ENCODE measurements at places on chromosomes 4 and X.

- no peak for DNase-seq
Observed at GRCh38 chr4:65600656-65601055, 69.6 kb downstream of the EPHA5 start.

GRCh38 chr4:87025614-87026041 is 90.8 kb downstream of the AFF1 start:
- peak; percentile 88 for DNase-seq

GRCh38 chr4:141455651-141456050 is 180.7 kb upstream of the IL15 start:
- DNase-seq, result no peak

DNA sequence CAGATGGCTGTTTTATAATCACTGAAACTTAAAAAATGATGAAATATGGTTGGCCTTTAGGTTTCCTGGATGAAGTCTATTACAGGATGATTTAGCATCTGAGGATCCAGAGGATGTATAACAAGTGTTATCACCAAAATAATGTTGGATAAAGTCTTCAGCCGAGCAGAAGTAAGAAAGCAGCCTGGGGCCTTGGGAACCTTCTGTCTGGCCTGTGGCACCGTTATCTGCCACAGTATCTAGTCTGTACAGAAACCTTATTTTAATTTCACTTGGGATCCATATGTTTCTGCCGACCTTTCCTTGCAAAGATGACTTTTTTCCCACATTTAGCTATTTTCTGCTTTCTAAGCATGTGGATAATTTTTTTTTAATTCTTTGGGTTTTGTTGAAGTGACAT is 20.5 kb upstream of the ANTXR2 start:
- DNase-seq, result no peak

DNA sequence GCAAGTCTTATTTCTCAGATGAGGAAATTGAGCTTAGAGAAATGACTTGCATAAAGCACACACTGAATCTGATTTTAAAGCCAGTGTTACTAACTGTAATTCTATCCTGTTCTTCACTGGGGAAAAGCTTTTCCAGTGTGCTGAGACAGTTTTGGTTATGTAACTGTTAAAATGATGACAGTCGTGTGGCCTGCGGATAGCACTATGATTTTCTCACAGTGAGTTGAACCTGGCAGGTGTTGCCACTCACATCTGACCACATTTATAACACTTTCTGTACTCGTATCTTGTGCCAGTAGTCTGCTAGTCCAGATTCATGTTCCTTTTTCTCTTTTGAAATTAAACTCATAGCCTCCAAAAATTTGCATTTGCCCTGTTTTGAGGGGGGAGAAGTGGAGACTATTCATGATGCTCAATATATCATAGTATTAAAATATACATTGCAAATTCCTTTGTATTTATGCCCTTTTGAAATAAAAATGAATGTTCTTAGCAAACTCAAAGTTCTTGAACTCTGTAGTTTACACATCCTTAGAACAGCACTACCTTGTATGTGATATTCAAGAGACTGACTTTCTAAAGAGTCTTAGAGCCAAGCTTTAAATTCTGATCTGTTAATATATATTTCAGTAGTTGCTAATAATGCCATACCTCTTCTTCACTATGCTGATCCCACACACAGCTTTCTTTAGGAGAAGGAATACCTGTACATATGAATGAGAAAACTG is 132.3 kb downstream of the PDLIM5 start:
- DNase-seq, result no peak

DNA sequence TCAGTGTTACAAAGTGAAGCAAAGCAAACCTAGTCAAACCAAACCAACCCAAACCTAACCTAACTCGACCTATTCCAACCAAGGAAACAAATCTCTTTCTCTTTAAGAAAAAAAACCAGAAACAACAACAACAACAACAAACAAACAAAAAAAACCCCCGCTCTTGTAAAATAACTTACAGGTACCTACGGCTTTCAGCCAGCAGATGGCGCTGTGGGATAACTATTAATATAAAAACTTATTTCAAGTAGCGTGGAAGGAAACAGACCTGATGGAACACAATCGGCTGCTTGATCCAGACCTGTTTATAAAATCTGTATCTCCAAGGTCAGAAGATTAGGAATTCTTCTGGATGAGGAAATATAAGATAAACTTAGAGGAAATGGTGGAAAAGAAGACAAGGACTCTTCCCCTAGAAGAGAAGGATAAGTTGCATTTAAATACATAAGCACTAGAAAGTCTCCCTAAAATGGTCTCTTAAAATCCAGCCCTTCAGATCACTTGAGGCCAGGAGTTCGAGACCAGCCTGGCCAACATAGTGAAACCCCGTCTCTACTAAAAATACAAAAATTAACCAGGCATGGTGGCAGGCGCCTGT is 34.4 kb upstream of the CDKL5 start:
- DNase-seq, result peak; percentile 72

DNA sequence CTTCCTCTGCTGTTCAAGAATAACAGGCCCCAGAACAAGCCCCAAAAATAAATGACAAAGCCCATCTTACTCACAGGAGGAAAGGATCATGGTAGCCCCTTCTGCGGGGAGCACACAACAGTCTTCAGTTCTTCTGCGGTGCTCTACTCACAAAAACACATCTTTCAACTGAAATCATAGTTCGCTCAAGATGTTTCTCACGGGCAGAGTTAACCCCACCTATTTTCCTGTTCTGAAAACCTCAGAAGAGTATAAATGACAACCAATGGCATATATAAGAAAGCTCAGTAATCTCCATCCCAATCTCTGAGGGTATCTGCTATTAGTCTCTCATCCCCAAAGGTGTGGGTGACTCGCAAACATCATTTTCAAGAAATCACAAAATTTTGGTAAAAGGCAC is at the start of gene TXK:
TSS of gene TXK (minus strand) at position 170 of the 400 bp plus-strand sequence. CDS start at position 90, 80 bp downstream.
- DNase-seq, result no peak

- DNase-seq, result no peak
Observed at GRCh38 chr4:55216863-55217635, 91.7 kb upstream of the KDR start.

DNA sequence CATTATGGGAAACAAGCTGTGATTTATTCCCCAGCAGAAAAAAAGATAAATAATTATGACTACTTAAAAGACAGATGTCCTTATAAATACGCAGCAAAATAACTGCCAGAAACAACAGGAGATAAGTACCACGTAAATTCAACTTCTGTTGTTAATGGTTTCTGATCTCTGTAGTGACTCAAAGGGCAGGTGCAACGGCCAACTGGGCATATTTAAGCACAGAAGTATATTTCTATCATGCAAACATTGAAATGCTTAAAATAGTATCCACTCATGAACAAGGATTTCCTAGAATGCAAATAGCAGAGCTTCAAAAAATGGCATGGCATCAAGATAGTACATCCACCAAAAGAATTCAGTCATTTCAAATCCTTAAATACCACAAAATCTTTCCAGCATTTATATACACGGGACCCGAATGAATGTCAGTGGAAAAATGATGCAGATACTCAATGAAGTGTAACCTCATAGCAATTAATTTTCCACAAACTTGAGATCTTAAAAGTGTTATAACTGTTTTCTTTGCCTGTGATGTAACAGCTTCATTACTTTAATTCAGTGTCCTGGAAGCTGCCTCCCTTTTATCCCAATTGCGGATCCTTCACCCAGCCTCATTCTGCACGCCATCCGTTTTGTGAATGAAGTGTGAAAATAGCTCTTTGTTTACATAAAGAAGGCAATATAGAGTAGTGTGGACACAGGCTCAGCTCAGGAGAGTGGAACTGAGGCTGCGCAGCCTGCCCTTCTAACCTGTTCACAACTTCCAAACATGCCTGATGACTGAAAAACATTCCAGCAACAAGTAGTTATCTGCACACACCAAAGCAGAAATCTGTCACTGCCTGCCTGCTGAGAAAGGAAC is 10.2 kb downstream of the PDGFC start:
- no peak for DNase-seq

DNA sequence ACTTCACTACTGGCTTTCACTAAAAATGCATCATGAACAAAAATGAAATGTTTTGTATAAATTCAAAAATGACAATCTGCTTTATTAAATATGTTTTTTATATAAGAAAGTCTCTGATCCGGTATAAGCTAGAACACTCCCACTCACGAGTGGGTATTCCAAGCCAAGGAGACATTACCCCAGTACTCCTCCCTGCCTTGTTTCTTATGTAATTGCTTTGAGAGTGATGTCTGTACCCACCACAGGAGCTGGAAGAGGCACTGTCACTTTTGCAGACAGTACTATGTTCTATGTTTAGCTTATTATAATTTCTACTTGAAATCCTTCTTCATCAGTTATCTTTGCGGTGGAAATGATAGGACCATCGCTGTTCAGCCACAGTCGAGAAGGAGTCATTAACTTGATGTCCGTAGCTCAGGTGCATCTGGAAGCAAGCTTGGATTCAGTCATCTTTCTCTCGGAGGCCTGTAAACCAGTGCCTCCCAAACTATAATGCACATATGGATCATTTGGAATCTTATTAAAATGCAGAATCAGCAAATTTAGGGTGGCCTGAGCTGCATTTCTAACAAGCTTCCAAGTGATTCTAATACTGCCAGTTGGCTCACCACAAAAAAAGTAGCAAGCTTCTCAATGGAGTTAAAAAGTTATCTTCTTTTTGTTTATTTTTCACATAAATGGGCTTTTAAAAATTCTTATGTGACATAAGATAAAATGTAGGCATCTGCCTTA is 396.4 kb downstream of the GRIA2 start:
- no peak for DNase-seq

DNA sequence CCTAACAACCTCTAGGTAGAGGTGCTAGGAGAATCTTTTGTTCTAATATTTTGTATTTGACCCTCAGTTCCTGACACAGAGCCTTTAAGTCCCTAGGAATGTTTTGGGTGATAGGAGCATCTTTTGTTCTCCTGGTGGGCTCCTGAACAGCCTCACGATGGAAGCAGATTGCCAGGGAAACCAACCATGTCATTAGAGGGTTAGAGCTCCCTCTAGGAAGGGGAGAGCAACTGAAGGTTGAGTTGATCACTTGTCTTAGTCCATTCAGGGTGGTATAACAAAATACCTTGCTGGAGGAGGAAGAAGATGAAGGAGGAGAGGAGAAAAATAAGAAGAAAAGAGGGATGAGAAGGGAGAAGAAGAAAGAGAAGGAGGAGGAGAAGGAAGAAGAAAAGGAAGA is 9.2 kb downstream of the VCX start:
- DNase-seq, result no peak

- DNase-seq, result peak; percentile 69
Observed at GRCh38 chr4:123449780-123450179, 53.2 kb downstream of the SPRY1 start.

- peak; percentile 69 for DNase-seq
Observed at GRCh38 chr4:101356928-101357327, 9.6 kb upstream of the PPP3CA start.

GRCh38 chr4:182649698-182650477 is 267.3 kb downstream of the DCTD start:
- DNase-seq, result no peak

DNA sequence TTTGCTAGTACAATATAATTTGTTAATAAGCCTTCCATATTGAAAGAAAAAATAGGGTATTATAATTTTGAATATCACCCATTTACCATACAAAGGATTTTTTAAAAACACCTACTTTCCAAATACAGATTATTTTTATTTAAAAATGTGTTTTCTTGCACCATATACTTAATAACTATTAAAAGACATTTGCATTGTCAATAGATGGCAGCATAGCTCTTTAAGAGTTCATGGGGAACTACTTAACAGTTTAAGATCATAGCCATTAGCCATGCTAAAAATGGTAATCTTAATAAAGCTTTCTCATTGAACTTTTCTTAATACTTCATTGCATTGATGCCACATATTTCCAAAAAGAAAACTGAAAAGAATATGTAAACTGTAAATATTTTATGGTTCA is 1995.9 kb downstream of the C4orf33 start:
- peak; percentile 45 for DNase-seq

DNA sequence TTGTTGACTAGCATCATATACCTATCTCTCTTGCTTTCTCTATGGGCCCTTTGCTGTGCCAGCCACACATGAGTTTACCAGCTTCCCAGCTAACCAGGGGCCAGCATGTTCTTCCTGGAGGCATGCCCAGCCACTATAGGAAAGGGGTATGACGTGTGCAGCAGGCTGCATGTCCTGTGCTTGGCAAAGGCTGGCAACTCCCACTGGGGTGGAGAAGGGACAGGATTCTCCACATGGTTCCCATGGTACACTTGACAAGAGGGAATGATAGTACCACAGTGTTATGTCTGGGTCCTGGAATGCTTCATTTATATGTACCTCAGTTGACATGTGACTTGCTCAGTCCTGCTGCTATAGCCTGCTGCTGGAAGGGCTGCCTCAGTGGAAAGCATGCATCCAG is 78.8 kb downstream of the TMEM164 start:
- DNase-seq, result no peak

GRCh38 chr4:60805500-60806313 is 394.4 kb upstream of the ADGRL3 start:
- DNase-seq, result peak; percentile 62

GRCh38 chrX:103610282-103610681 is 2.5 kb downstream of the TCEAL3 start:
- DNase-seq, result no peak

DNA sequence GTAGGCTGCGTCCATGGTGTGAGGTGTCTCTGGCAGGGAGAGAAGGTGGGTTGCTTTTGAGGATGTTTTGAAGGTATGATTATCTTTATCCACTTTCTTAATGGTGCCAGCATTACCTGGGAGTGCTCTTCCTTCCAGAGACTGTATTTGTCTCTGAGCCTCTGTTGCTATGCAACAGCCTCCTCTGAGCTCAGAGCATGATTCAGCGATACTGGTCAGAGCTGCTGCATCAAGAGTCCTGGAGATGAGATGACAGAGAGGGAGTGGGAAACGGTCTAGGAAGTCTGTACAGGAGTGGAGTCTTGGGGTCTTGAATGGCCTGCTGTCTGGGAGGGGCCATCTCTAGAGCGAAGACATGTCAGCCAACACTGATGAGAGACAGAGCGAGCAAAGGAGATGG is 104.4 kb upstream of the RAB40AL start:
- peak; percentile 25 for DNase-seq

DNA sequence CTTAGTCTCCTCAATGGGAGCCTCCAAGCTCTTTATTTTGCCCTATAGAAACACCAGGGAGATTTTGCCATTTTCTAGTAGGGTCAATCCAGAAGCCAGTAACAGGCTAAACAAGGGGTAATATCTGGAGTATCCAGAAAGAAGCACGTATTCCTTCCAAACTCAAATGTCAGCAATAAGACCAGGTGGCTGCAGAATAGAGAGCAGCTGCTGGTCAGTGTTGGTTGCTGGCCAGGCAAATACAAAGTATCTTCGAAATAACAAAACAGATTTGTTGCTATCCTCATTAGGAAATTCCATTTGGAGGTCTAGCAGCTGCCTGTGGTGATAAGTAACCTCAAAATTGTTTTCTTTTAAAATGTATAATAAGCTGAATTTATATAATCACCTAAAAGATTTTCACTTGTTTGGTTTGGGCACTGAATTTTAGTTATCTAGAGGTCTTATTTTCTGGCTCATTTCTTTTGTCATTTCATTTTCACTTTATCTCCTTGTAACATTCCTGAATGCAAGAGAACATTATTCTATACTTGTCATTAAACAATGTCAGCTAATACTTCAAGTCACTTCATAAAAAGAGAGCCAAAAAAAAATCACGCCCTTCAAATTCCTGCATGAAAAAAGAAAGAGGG is 320.6 kb downstream of the DTHD1 start:
- DNase-seq, result no peak

- DNase-seq, result no peak
Observed at GRCh38 chrX:28126886-28127285, 145.6 kb upstream of the DCAF8L1 start.

- no peak for DNase-seq
Observed at GRCh38 chr4:184775854-184776555, 42.1 kb upstream of the CENPU start.

- no peak for DNase-seq
Observed at GRCh38 chrX:112654871-112655270, 24.9 kb downstream of the LHFPL1 start.

GRCh38 chrX:66920296-66920695 is 281.4 kb upstream of the EDA2R start:
- DNase-seq, result no peak
